Lower leg skin (tissue), 4 donors: ENCODE measurements at places on chromosomes 5 and 9.

GRCh38 chr9:101514071-101514470 is 19.6 kb upstream of the RNF20 start:
- no peak for DNase-seq

DNA sequence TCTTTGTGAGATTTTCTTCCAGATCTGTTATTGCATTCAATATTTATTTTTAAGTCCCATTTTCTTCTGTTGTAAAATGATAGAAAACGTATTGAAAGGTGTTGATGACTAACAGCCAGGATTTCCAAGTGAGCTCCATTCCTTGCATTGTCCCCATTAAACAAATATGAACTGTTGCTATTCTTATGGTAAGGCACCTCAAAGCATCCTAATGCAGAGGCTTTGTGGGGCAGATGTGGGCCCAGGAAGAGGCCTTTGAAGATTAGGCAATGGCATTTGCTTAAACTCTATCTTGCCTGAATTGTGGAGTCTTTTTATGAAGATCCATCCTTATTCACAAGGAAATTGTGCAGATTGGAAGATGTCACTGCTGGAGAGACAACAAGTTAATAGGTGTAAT is 38.9 kb downstream of the NTRK2 start:
- no peak for DNase-seq

DNA sequence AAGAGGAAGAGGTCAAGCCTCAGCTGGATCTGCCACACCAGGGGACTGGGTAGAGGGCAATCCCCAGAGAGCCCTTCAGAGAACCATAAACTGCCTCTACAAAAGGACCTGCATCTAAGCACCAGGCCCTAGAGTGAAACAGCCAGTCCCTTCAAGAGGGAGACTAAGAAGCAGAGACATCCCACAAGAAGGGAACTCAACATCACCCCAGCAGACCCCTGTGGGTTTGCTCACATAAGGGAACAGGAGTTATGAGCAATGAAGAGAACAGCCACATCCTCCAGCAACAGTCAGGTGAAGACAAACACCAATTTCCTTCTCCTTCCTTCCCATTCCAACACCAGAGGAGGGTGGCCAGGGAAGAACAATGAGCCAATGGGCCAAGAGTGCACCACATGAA is 48.9 kb downstream of the TNFSF15 start:
- DNase-seq = no peak

GRCh38 chr5:56279979-56280378 is 46.8 kb upstream of the ANKRD55 start:
- no peak for DNase-seq

GRCh38 chr9:115034801-115035200 is 83.2 kb downstream of the TNC start:
- DNase-seq = no peak

DNA sequence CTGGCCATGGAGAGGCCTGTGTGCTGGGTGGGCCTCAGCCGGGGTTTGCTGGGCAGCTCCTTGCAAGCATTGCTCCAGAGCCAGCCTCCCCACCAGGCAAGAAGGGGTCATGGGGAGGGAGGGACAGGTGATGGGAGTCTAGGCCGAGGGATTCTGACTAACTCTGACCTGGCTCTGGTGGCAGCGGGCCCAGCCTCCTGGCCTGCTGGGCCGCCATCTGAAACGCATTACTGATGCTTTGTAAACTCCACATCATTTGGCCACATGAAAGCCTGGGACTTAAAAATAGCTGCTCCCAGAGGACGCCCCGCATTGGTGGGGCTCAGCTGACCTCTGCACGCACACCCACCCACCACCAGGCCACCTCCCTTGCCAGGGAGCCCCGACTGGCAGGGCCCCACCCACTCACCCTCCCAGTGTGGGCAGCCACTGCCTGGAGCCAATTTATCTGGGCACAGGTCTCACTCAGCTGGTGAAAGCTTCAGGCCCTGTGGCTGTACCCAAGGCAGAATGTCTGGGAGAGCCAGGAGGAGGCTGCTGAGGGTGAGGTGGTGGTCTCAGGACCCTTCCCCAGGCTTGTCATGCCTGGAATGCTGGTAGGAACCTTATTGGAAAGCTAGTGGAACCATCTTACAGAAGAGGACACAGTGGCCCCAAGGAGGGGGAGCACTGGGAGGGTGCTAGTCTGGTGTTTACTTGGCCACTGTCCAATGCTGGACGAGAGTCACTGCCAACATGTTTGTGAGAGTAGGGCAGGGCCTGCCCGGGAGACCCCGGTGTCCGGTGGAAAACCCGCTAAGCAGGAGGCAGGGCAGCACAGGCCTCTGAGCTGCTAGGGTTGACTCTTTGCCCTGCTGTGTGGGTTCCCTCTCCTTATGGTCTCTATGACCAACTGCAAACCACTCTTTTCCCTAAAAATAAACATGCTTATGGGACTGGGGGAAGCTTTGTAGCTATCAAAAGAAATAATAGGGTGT is 10.8 kb downstream of the TCF7 start:
- no peak for DNase-seq

DNA sequence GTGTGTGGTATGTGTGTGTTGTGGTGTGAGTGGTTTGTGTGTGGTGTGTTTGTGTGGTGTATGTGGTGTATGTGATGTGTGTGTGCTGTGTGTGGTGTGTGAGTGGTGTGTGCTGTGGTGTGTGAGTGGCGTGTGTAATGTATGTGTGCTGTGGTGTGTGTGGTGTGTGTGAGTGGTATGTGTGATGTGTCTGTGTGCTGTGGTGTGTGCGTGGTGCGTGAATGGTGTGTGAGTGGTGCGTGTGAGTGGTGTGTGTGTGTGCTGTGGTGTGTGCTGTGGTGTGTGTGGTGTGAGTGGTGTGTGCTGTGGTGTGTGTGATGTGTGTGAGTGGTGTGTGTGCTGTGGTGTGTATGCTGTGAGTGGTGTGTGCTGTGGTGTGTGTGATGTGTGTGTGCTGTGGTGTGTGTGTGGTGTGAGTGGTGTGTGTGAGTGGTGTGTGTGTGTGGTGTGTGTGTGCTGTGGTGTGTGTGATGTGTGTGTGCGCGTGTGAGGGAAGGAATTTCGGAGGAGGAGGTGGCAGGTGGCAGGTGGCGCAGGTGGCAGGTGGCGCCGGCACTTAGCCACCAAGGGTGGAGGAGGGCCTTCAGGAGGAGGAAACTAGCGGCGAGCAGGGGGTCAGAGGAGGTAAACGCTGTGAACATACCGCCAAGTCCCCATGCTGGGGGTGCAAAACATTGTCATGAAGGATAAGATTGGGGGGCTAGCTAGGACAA is 191.8 kb downstream of the MELK start:
- DNase-seq = no peak

DNA sequence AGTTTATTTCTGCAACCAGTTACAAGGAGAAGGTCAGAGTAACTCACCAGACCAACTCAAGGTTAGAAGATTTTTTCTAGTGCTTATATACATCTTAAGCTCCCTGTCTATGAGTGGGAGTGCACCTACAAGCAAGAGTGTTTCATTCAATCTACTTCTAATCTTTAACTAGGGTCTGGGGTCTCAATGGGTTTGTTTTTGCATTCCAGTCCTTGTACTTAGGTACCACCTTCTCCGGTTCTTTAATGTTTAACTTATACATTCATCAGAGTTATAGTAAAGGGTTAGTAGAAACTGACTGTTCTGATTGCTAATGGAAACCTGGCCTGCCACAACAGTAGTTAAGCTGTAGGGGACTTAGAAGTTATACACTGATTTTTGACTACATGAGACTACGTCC is 271.7 kb downstream of the HTR1A start:
- DNase-seq = no peak

- DNase-seq = no peak
Observed at GRCh38 chr5:124812771-124813358, 66.4 kb upstream of the ZNF608 start.

- no peak for DNase-seq
Observed at GRCh38 chr5:134553821-134554267, 28.4 kb downstream of the JADE2 start.

- DNase-seq = no peak
Observed at GRCh38 chr5:7638456-7638855, 212.5 kb downstream of the CFAP90 start.
